ENCODE measurements at places on chromosomes 1 and 21.
A peak's percentile ranks its signal among the peaks of the same experiment; 100 is the strongest.

DNA sequence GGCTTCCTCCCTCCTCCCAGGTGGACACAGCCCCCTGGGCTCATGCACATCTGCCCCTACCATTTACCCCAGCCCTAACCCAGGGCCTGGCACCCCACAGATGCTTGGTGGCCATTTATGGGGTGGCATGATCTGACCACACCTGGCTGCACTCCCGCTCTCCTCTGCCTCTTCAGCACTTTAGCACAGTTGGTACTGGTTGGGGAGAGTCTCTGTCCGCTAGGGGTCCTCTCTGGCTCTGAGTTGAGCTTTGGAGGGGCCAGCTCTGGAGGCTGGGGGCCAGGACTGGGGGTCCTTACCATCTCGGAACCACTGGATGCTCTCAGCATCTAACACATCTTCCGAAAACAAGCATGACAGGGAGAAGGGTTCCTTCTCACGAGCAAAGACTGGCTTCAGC, 17.4 kb downstream of the MYOM3 start:
- DNase-seq = no peak

DNA sequence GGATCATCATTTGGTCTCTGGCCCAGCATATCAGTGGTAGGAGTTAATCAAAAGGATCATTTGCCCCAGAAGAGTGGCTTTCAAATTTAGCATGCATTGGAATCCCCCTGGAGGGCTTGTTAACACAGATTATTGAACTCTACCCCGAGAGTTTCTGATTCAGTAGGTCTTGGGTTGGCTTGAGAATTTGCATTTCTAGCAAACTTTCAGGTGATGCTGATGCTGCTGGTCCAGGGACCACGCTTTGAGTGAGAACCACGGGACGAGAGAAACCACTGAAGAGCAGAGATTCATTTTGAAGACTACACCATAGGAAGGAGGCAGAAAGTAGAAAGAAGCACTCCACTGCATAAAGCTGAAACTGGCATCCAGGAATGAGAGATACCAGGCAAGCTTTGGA, 81.3 kb upstream of the DUSP10 start:
- no peak for DNase-seq

DNA sequence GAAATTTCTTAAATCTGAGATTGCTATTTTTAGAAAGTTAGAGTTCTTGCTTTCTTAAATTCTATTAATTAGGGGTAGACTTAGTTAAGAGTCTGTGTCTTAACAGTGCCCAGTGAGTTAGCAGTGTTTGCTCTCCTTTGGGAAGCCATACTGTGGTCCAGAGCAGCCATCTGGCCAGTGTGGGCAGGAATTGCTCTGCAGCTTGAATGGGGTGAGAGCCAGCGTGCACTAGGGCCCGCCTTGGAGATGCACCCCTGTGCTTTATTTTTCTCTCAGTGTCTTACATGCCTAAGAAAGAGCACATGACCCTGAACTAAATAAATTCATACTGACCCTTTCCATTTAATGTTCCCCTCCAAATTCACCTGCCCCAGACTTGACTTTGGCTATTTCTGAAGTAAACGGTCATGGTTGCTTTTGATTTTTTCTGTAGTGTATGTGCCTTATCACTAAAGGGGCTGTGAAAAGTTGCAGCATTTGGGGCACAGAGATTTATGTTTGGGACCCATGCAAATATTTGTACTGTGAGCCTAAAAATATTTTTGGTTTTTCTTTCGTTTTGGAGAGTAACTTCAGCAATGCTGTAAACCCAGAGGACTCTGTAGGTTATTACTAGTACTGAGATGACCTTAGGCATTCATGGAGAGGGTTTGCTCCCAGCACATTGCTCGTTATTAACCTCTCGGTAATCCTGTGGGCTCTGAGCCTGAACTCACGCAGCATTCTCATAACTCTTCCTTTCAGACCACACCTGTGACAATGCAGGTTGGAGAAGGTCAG, 21.3 kb upstream of the KCNQ4 start:
- DNase-seq = no peak

DNA sequence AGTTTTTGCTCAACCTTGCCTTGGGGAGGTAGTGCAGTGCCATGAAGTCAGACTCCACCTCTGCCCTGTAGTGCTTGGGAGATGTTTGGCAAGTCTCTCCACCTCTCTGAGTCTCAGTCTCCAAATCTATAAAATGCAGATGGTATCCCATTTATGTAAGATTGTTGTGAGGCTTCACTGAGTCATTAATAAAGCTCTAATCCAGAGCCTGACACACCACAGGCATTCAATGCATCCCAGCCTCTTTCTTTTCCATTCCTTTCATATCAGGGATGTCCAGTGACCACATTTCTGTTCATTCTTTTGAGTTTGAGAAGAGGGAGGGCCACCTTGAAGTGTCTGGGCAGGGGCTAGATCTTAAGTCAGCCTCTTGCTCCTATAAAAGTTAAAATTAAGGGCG, 37.6 kb upstream of the LMO4 start:
- no peak for DNase-seq

DNA sequence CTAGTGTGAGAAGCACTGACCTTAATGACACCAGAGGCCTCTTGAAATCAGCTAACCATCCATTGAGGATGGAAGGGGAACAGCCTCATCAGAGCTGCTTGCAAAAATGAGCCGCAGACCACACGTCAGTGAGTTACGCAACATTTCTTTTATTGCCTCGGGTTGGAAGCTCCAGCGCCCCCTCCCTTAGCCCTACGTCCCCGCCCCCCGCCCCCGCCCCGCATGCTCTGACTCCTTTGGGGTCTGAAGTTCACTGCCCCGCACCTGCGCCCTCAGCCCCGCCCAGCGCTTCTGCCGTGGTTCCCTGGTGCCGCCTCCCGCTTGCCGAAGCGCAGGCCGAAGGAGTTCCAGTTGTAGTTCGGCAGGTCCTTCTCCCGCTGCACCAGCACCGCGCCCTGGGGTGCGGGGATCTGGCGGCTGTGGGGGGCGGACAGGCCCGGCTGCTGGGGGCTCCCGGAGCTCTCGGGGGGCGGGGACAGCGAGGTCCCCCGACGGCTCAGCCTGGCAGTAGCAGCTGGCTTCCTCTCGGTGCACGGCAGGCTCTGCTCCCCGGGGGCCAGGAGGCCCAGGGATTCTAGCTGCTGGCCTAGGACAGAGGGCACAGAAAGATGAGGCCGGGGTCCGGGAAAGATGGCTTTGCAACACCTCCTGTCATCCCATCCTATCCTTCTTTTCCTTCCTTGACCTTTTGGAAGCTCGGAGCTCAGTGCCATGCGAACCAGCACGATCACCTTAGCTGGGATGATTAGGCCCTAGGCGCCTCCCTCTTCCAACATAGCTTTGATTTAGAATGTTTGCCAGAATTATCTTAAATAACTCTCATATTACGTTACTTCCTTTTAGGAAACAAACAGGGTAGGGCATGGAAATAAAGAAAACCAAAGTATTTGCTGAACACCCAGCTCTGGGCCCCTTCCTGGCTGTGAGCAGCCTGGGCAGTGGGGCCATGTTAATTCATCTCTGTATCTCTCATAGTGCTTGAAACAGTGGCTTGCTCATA, 5.8 kb downstream of the KISS1 start:
- DNase-seq = peak; percentile 73

DNA sequence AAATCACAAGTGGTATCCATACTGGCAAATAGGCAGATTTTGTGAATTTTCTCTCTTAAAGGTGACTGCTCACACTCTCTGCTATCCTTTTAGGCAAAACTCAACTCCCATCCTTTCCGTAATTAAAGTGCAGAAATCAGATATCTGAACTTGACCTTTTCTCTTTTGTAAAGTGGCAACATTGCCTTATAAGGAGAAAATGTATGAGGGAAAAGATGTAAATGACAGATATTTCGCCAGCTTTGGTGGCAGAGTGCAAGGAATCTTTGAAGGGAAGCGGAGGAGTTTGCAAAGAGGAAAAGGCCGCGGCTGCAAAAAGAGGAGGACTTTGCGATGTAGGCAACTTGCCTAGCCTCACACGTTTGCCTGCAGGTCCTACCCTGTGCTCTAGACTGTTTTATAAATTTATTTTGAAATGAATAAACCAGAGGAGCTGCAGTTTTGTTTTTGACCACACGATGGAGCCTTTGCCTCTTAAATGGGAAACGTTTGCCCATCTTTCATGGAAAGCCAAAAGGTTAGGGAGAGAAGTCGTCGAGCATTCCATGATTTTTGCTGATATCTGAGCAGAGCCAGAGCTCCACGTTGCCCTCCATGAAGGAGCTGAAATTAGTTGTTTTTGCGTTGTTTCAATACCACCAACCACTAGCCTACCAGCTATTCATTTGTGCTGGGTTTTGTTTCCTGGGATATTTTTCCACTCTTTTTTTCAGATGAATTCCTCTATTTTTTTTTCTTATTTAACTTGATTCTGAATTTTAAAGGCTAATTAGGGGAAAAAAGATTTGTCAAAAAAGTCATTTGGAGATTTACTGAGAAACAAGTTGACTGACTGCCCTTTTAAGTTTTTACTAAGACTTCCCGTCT, 242.3 kb downstream of the LMX1A start:
- peak; percentile 84 for DNase-seq

GRCh38 chr1:27099587-27100334, 55.2 kb downstream of the SLC9A1 start:
- peak; percentile 87 for DNase-seq

DNA sequence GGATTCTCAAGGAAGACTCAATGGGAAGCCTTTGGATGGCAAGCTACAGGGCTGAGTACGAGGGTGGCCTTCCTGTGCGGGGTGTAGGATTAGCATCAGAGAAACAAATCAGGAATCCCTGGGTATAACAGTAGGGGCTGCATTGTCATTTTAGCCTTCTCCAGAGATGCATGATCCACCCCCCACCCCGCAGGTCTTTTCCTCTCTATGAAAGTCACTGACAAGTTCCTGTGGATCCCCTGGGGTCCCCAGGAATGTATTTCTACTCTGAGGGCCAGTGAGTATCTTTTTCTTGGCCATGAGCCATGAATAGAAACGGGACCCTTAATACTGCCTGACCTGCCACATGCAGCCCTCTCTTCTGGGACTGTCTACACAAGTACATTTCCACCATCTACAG, 473.0 kb upstream of the VAMP3 start:
- DNase-seq = no peak

DNA sequence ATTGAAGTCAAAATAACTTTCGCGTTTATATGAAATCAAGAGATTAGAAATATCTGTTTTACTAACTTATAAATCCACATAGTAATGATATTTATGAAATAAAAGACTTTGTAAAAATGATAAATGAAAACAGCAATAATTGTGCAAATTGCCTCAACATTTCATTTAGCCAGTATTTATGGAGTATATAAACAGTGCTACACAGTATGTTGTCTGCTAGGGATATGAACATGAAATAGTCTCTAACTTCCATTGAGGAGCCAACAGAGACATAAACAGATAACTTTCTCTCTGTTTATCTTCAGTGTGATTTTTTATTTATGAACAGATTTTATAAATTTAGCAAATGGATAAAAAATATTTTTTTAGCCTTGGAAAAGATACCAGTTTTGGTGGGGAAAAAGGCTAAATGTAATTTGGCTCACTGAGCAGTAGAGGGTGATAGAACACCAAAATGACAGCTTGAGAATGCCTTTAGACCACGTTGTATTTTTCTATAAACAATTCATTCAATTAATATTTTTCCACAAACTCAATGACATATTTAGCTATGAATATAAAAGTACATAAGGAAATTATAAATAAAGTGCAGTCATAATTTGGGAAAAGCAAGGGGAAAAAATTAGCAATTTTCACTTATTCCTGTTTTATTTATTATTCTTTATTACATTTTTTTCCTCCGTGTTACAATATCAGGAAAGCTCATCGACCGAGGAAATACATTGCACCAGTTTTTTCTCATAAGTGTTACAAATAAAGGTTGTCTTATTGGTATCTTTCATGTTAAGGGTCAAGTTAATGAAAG, 47.5 kb upstream of the EEIG2 start:
- DNase-seq = peak; percentile 66

DNA sequence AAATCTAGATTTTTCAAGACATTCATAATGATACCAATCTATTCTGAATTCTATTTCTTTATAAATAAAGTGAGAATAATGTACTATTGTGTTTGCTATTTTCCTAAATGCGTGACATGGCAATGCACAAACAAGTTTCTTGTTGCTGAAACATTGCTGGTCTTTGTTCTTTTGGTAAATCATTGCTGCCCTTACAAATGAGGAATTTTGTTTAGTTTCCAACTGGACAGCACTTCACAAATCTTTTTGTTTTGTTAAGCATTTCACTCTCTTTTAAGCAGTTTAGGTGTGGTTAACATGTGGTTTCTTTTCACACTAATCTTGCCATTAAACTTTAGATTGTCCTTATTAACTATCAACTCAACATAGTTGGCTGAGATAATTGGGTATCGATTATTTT, 94.6 kb downstream of the LRRC7 start:
- no peak for DNase-seq

GRCh38 chr1:221925947-221926346, 184.1 kb upstream of the DUSP10 start:
- DNase-seq = no peak

DNA sequence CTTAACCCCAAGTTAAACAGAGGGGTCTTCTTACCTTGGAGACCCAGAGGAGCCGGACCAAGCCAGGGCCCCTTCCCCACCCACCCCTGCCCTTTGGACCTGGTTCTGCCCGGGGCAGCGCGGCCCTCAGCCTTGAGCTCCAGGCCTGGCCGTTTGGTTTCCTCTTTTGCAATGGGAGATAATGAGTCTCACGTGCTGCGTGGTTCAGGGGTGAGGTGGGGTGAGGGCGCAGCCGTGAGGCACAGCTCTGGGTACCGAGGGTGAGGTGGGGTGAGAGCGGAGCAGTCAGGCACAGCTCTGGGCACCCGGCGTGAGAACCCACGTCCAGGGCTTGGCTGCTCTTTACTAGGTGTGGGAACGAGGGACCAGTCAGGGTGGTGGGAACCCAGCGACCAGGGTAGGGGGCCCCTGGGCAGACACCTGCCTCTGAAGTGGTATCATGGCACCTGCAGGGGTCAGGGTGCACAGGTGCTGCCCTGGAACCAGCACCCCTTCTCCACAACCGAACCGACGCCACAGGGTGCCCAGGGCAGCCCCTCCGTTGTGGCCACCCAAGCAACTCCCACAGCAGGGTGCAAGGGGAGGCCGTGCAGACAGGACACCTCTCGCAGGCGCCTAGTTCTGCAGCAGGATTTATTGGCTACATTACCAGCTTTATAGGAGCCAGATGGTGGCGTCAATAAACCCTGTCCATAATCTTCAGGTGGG, 182.2 kb downstream of the PRDM16 start:
- DNase-seq = no peak

DNA sequence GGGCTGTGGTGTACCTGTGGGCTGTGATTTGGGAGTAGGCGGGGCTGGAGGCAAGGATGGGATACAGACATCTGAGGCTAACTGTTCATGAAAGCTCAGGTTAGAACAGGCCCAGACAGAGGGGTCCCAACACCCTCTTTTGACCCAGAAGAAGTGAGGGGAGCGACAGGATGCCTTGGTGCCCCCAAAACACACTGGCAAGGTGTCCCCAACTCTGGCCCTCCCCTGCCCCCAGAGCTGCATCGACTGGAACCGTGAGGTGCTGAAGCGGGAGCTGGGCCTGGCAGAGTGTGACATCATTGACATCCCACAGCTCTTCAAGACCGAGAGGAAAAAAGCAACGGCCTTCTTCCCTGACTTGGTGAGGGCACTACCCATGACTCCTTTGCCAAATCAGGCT, 27.6 kb upstream of the PADI4 start:
- DNase-seq = no peak

- DNase-seq = no peak
Observed at GRCh38 chr1:40469327-40469726, 7.8 kb upstream of the ZFP69 start.

GRCh38 chr1:10903821-10904220, 107.4 kb upstream of the CASZ1 start:
- no peak for DNase-seq

GRCh38 chr1:7404046-7404742, 366.9 kb upstream of the VAMP3 start:
- DNase-seq = no peak
